WTC11 (cell line): ENCODE measurements at places on chromosomes 7 and 10. TPM values are rescaled to one million over a fixed set of nuclear protein-coding genes. Genes with fewer than 3 reads are reported as not detected.

GRCh38 chr7:9023675-9024294 is 590.4 kb downstream of the NXPH1 start:
- no peak for DNase-seq

- DNase-seq: no peak
Observed at GRCh38 chr7:12494687-12495024, 75.9 kb upstream of the SCIN start.

GRCh38 chr10:100442548-100442947 is 20.3 kb upstream of the WNT8B start:
- DNase-seq: no peak

DNA sequence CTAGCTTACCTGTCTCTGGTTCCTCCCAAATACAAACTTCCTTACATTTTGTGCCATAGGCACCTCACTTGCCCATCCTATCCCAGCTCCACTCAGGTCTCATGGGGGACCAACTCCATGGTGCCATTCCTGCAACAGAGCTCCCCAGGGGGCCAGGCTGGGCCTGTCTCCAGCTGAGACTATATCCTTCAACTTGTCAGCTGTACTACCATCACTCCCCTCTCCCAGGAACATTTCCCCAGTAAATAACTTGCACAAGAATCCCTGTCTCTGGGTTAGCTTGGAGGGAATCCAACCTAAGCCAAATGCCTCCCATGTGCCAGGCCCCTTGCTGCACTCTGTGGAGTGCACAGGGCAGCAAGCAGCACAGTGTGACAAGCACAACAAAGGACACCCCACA is 33.2 kb downstream of the FRMPD2 start:
- DNase-seq: no peak

DNA sequence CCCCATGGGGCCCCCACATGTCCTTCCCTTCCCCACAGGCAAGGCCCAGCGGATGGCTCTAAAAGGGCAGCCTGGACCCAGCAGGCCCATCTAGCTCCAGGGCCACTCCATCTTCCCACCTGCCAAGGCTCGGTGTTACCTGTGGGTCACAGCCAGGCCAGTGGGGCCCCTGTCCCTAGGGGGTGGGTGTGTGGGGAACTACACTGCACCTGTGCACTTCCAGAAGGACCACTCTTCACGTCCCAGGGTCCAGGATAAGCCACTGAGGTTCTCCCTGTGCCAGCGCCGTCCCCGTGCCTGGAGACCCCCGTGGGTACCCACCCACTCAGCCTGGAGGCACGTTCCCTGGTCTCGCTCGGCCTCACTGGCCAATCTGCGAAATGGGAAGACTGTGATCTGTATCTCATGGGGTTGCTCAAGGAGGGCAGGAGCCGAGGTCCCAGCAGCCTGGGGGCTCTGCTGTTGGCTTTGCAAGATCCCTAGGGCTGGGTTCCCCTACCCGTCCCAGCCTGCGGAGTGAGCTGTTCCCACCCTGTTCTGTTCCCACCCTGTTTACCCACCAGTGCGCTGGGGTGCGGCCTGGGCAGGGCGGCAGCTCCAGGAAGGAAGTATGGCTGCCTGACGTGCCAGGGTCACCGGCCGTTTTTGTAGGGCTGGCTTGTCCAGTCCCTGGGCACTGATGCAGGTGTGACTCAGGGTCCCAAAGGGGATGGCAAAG is 4.6 kb downstream of the PWWP2B start:
- DNase-seq: no peak

DNA sequence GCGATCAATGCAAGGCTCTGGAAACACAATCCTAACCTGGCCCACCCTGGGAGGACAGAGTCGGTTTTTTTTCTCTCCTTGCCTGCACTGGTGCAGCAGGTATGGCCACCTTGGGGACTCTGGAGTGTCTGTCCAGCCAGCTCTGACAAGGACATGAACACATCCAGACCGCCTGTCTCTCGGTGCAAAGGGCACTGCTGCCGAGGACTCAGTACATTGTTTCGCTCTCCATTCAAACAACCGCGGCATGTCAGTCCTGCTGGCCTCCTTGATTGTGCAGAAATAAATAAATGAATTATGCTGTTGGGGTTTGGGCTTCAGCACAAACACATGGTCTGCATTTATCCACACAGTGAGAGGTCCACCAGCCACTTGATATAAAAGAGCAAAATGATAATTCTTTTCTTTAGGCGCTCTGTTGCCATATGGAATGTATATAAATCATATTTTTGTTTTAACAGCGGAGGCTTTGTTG is 565.2 kb downstream of the KCNMA1 start:
- DNase-seq: no peak

GRCh38 chr7:98168904-98169621 is 42.2 kb upstream of the BHLHA15 start:
- no peak for DNase-seq

DNA sequence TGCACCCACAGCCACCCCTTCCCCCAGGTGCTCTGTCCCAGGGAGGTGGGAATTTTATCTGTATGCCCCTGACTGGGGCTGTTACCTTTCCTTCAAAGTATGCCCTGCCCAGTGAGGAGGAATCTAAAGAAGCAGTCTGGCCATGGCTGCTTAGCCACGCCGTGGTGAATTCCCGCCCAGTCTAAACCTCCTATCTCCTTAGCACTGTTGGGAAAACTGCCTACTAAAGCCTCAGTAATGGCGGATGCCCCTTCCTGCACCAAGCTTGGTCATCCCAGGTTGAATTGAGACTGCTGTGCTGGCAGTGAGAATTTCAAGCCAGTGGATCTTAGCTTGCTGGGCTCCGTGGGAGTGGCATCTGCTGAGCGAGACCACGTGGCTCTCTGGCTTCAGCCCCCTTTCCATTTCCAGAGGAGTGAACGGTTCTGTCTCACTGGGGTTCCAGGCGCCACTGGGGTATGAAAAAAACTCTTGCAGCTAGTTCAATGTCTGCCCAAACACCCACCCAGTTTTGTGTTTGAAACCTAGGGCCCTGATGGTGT is 87.2 kb downstream of the ABCC2 start:
- DNase-seq: no peak

GRCh38 chr7:23004247-23004520 is 9.7 kb downstream of the HYCC1 start:
- no peak for DNase-seq

GRCh38 chr7:91181949-91182348 is 82.3 kb upstream of the FZD1 start:
- no peak for DNase-seq

- DNase-seq: no peak
Observed at GRCh38 chr10:105586451-105587098, 945.5 kb downstream of the SORCS3 start.

GRCh38 chr7:137395420-137395819 is 51.9 kb upstream of the PTN start:
- DNase-seq: no peak

GRCh38 chr7:124811341-124811740 is 45.7 kb upstream of the GPR37 start:
- DNase-seq: no peak

DNA sequence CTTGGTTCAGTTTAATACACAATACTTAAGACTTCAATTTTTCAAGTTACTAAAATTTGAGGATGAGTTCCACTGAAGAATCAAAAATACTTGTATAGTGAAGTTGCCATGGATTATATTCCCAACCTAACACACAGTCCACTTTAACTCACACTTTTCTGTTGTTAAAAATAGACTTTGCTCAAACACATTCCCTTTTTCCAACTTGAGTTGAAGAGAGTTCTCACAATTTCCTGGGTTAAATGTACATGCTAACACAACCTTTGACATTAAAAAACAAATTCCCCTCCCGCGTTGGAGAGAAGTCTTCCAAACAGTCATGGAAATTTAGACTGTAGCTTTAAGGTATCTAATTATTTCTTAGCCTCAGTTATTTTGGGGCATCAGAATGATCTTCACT is 27.1 kb downstream of the SKIDA1 start:
- no peak for DNase-seq

DNA sequence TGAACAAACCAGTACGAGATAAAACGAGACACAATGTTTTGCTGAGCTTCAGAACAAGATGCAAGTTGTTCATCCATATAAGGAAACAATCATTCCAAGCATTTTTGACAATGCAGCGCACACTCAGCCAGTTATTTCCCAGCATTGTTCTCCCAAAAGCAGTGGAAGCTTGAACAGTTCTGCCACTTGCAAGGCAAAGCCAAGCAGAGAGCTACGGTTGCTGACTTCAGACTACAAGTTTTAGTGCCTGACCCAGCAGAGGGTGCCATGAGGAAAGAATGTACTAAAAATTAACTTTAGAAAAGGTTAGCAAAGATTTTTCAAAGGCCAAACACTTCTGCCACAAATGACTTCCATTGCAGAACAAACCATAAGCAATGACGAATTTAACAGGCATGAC is 152.5 kb downstream of the SLC25A13 start:
- no peak for DNase-seq

DNA sequence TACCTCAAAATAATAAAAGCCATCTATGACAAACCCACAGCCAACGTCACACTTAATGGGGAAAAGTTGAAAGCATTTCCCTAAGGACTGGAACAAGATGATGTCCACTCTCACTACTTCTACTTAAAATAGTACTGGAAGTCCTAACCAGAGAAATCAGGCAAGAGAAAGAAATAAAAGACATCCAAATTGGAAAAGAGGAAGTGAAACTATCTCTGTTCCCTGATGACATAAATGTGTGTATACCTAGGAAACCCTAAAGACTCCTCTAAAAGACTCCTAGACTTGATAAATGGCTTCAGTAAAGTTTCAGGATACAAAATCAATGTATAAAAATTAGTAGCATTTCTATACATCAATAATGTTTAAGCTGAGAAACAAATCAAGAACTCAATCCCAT is 314.1 kb downstream of the WDR37 start:
- DNase-seq: no peak

- no peak for DNase-seq
Observed at GRCh38 chr10:78351283-78351682, 317.6 kb downstream of the RPS24 start.

- DNase-seq: no peak
Observed at GRCh38 chr10:103534621-103535498, 41.4 kb downstream of the NEURL1 start.

DNA sequence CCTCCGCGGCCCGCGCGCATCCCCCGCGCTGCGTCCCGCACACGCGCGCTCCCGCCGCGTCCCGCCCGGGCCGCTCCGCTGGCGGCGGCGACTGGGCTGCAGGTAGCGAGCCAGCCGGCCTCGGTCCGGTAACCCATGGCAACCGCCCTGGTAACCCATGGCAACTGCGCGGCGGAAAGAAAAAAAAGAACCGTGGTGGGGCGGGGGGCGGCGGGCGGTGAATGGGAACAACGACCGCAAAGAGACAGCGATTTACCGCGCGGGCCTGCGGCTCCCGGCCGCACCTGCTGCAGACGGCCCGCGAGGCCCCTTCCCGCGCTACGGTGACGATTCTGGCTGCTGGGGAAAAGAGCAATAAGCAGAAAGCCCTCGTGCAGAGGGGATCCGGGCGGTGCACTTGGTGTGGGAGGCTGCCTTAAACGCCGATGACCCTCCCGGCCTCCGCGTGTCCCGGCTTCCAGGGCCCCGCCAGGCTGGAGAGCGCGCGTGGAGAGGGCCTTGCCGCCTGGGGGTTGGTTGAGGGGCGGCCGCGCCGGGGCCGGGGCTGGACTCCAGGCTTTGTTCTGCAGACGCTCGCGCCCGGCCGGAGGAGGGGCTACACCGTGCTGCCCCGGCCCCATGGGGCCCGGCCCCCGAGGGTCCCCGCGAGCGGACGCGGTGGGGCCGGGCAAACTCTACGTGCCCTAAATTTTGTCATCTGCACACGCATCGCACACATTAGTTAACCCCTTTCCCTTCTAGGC is 84.7 kb downstream of the SNX10 start:
- DNase-seq: peak; percentile 86

DNA sequence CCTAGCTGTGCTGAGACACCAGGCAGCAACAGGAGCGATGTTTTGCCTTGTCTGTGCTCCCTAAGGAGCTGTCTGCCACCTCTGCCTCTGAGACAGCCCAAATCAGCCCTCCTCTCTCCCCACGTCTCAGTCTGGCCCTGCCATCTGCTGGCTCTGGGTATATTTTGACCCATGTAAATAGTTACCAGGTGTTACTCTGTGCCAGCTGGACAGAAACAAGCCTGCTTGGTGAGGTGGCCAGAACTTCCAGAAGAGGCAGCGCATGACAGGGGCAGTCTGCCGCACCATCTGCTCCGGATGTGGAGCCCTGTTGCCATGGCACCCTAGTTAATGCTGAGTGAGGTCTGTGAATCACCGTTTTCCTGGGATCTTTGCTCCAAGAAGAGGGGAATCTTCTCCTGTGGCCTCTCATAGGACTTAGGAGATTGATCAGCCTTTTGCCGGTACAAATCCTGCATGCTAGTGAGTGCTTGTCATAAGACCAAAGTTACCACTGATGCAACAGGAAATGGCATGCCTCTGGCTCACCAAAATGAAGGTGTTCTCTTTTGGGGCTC is 31.8 kb downstream of the GSTO2 start:
- no peak for DNase-seq

DNA sequence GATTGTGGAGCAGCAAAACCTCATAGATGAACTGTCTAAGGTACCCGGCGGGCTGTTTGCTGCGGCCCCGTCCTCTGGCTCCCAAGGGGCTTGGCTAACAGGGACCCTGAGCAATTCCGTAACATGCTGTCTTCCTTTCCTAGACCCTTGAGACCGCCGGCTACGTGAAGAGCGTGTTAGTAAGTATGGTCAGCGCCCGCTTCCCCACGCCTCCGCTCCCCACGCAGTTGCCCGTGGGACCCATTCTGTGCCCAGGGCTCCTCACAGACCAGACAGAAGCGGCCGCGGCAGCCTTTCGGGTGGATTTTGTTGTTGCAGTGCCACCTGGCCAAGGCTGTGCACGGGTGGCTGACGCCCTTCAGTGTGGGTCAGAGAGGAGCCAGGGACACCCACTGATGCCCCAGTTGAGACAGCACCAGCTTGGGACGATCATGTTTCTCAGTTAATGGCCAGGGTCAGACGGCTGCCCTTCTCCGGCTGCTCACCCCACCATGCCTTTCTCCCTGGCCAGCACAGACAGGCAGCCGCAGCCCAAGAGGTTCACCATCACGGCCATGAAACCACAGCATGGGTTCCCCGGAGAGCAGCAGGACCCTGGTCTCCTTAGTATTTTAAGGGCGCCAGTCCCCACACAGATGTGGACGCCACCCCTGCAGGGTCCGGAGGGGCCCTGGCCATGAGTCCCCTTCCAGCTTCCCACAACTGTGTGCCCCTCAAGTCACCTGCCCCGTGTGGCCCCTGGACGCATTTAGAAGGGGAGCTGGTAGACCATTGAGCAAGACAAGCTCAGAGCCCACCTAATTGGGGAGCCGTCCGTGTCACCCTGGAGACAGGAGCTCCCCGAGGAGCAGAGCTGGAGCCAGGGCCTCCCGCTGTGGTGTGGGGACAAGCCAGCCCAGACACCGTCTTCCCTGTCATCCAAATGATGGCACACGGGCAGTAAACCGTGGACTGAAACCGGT is 49.4 kb upstream of the DPYSL4 start:
- peak; percentile 7 for DNase-seq

GRCh38 chr7:91496251-91496820 is 232.1 kb downstream of the FZD1 start:
- no peak for DNase-seq

CRHR2 gene
- total RNA-seq: 0.09 to 0.25 TPM (median 0.22 TPM) in 3 replicates

APBB1IP gene
- total RNA-seq: 0.16 to 0.22 TPM (median 0.18 TPM) in 3 replicates

PKD2L1 gene
- total RNA-seq: 0.09 TPM in 1 of 3 replicates, not detected in the others

CXCL12 gene
- total RNA-seq: 52.4 to 64.3 TPM (median 59.6 TPM) in 3 replicates

MOGAT3 gene
- 0.81 to 0.92 TPM (median 0.82 TPM) in 3 replicates for total RNA-seq

CDK1 gene
- 92.8 to 98.9 TPM (median 94.8 TPM) in 3 replicates for total RNA-seq
